ENCODE measurements at places on chromosomes 6 and 20. TPM values are rescaled to one million over a fixed set of nuclear protein-coding genes. Genes with fewer than 3 reads are reported as not detected.

GRCh38 chr6:72589096-72589495 is 32.8 kb upstream of the KCNQ5 start:
- peak; percentile 23 for DNase-seq

DNA sequence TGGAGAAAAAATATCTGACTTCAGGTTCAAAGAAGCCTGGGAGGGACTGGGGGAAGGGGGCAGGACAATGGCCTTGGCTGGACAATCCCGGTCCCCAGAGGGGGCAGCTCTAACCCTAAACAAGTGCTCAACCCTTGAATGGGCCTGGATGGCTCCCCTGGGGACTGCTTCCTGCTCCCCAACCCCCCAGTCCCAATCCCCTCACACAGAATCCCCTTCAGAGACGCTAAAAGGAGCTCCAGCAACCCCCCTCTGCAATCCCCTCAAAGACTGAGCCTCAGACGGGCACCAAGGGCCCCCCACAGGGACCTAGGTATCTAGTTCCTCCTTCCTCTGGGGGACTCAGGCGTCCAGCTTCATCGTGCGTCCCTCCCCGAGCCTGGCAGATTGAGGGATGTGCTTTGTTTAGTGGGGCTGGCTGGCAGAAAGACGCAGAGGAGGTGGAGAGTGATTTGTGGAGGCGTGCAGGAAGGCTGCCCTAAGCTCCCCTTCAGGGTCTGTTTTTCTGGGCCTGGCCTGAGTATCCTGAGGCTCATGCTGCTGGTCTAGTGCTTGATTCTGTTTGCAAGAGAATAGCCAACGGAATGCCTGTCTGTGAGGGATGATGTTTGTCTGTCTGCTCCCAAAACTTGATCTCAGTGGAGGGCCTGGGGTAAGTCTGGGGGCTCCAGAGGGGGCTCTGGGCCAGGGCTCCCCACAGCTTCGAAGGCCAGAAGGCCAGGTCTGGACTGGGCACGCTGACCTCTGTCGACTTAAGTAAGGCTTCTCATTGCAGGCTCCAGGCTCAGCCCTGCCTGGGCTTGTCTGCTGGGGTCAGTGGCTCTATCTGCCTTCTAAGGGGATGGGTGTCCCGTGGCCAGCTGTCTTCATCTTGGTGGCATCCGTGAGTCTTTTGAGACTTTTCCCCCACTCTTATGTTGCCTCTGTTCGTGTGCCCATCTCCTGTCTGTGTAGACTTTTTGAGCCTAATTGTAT is 1.7 kb upstream of the POU5F1 start:
- no peak for DNase-seq

DNA sequence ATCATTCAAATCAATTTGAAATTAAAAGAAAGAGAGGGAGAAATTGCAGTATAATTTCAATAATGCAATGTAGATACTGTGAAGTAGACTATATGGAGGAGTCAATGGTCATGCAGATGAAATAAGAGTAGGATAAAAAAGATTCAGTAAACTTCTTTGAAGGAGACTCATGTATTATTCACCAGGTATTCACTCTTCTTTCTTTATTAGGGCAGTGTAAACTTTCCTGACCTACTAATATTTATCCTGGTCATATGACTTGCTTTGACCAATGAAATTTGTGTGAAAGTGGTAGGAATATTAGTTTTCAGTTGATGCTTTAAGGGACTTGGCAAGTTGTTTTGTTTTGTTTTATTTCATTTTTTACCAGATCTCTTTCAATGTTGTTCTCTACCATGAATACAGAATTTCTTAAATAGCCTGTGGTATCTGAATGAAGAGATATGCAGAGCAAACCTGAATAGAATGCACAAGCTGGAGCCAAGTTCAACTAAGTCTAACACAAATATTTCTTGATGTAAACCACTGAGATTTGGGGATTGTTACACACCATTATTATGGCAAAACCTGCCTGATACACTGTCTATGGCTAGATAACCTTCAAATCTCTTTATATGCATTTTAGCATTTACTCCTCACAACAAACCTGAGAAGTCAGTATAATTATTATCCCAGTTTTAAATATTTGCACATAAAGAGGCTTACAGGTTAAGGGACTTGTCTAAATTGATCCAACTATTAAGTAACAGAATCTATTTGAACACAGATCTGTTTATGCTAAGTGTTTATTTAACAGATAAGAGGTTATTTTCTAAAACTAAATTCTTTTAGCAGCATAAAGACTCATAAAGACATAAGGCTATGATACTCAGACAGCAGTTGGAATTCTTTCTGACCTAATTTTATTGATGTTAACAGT is 311.2 kb downstream of the PKHD1 start:
- no peak for DNase-seq

- peak; percentile 46 for DNase-seq
Measured at GRCh38 chr6:163761481-163761880, 347.0 kb downstream of the QKI start.

GRCh38 chr20:25250508-25250907 is 2.6 kb downstream of the PYGB start:
- no peak for DNase-seq

GRCh38 chr6:153503810-153504209 is 372.7 kb upstream of the RGS17 start:
- no peak for DNase-seq

GRCh38 chr20:19867074-19867473 is 109.0 kb downstream of the RIN2 start:
- peak; percentile 44 for DNase-seq

GRCh38 chr6:106126482-106126881 is 40.3 kb downstream of the PRDM1 start:
- DNase-seq, result no peak

GRCh38 chr6:83459663-83460062 is 28.8 kb upstream of the ME1 start:
- no peak for DNase-seq

DNA sequence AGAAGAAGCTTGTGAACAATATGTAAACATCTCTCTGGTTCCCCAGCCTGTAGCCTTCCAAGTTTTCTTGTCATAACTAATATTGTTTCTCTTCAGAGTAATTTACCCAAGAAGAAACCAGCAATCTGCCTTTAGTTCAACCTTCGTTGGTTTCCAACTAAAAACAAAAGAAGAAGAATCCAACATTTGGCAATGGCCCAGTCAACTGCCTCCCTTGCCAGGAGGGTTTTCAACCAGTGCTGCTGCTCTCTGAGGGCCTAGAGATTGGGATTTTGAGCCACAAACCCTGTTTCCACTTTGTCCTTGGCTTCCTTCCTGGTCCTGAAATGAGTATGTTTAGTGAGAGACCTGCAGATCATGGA is 395.8 kb upstream of the CNR1 start:
- no peak for DNase-seq

DNA sequence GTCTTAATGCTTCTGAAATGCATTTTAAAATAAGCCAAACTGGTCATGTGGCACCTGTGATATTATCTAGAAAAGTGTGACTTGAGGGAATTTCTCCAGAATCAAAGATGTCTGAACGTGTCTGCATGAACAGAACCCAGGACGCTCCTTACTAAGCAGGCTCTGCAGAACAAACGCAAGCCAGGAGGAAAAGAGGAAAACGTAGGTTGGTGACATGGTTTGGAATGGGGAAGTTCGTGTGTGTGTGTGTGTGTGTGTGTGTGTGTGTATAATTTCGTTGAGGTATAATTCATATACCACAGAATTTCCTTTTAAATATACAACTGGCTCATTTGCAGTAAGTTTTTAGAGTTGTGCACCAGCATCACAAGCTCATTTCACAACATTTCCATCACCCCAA is 200.5 kb upstream of the FOXQ1 start:
- no peak for DNase-seq

DNA sequence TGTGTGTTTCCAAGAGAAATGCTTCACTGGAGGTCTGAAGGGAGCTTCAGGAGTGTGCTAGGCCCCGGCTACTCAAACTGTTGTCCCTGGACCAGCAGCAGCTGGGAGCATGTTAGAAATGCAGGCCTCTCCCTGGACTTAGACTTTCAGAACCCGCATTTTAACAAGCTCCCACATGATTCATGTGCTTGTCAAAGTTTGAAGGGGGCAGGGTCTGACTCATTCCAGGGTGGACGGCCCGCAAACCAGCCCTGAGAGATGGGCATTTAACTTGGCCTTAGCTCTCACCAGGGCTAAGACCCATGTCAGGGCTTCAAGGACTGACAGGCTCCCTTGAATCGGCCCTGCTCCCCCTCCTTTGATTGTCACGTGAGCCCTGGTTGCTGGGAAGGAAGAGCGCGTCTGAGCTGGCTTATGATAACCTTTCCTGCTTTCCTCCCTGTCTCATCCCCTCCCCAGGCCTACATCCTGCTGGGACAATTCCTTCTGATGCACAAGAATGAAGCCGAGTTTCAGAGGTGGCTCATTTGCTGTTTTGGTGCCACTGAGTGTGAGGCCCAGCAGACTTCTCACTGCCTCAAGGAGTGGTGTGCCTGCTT is 35.5 kb downstream of the BANF2 start:
- DNase-seq, result peak; percentile 86

DNA sequence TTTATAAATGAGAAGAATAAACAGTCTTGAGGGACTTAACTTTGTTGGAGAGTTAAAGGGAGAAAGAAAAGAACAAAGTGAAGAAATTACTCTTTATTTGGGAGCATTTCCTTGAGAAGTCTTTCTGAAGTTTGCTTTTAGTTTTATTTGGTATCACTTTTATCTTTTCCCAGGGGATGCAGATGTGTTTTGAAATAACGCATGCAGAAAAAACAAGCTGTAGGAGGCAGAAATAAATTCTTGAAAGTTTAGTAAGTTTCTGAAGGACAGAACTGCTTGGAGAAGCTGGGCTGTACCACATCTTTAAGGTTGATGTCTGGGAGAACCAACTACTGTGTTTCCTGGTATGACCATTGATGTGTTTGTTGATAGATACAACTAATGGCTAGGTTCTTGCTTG is 75.0 kb downstream of the PLCB4 start:
- DNase-seq, result no peak

DNA sequence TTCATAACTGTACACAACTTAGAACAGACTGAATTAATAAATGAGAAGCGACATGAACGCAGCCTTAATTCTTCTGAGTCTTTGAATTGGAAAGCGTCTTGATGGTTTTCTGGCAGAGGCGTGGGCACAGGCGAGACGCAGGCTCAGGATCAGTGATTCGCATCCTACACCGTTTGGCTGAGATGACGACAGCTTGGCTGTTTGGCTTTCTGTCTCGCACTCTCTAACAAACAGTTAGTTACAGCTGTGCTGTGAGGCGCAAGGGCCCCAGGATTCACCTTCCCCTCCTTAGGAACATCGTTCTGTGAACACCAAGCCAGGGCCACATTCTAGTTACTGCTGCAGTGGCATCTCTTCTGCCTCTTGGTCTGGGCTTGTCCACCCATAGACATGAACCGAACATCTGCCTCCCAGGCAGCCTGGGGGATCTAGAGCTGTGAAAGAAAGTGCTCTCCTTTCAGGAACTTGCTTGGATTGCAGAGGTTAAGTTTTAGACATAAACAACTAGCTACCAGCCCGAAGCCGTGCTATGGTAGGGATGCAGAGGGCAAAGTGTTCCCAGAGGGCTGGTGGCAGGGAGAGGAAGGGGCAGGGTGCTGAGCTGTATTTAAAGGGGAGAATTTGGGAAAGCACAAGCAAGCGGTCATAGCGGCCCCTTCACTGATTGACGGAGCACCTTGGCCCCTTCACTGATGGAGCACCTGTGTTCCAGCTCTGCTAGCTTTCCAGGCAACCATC is 49.6 kb downstream of the TCP11 start:
- DNase-seq, result peak; percentile 8

- peak; percentile 33 for DNase-seq
Measured at GRCh38 chr20:37311710-37312355, 22.4 kb downstream of the MANBAL start.

DNA sequence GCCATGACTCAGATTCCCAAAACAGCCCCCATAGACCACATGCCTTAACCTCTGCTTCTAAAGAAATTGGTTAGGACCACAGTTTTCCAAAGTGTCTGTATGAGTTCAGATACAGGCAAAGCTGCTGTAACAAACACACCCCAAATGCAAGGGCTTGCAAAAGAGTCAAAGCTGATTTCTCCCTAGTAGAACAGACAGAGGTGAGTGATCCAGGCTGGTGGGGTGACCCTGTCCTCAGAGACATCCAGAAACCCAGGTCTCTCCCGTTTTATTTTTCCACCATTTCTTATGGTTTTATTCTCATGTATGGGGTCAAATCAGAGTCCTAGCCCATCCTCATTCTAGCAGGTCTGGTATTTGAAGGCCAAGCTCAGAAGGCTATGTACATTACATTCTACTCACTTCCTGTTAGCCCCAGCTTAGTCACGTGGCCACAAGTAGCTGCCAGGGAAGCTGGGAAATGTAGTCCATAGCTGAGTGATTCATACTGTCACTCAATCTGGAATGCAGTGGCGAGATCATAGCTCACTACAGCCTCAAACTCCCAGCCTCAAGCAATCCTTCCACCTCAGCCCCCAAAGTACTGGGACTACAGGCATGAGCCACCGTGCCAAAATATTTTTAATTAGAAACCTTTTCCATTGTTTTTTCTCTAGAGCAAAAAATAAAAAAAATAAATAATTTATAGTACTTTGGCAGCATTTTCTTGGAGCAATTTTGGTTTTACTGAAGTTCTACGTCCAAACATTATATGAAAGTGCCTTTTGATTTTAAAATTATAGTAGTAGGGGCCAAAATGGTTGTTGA is 175.2 kb downstream of the ZMYND8 start:
- peak; percentile 66 for DNase-seq

DNA sequence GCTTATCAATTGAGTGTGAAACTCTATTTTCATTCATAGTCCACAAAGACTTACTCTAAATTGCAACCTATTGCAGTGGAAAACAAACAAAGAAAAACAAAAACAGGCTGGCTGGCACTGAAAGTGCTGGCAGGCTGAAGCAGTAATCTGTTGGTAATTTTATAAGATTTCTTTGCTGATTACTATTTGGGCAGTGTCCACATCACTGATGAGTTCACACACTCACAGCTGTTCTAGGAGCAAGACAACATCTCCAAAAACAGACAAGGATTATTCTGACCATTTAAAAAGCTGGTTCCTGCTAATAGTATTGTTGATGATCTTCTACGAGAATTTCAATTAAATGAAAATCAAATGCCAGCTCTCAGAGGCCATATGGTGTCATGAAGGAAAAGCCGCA is 26.9 kb downstream of the MARCKS start:
- no peak for DNase-seq

The CALHM4 gene
- total RNA-seq, result 0.20 TPM

The SLC22A3 gene
- total RNA-seq, result 0.57 TPM

The SNAI1 gene
- total RNA-seq, result 9.1 TPM

The IMPG1 gene
- not detected for total RNA-seq

The RIMS1 gene
- 1.8 TPM for total RNA-seq

The C20orf202 gene
- not detected for total RNA-seq

The SPEF1 gene
- total RNA-seq, result 0.45 TPM

The RAET1L gene
- total RNA-seq, result not detected

The SPATA2 gene
- total RNA-seq, result 7.3 TPM
